Fibroblast of mammary gland (primary cell): ENCODE measurements at places on chromosomes 4 and X.

DNA sequence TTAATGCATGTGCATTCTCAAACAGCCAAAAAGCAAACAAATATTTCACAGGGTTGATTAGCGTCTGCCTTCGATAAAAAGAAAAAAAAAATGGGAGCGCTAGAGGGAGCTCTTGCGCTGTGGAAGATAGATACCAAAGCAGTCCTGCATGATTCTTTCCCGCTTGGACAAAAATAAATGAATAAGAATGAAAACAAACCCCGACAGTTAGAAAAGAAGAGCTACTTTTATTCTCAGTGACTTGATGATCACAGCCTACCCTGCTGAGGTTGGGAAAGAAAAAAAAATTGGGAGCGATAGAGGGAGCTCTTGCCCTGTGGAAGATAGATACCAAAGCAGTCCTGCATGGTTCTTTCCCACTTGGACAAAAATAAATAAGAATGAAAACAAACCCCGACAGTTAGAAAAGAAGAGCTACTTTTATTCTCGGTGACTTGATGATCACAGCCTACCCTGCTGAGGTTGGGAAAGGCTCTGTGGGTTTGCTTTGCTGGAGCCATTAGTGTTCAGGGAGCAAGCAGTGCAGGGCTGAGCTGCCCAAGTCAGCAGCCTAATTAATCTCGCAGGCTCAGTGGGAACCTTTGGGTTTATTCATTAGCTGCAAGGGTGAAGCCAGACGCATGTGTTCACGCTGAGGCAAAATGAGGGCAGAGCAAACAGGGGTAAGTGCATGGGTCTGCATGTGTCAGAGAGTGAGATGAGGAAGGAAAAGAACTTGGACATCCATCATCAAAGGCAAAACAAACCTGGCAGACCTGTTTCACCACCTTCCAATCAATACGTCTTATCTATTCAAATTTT, 249.3 kb upstream of the PRKX start:
- peak; percentile 22 for DNase-seq

DNA sequence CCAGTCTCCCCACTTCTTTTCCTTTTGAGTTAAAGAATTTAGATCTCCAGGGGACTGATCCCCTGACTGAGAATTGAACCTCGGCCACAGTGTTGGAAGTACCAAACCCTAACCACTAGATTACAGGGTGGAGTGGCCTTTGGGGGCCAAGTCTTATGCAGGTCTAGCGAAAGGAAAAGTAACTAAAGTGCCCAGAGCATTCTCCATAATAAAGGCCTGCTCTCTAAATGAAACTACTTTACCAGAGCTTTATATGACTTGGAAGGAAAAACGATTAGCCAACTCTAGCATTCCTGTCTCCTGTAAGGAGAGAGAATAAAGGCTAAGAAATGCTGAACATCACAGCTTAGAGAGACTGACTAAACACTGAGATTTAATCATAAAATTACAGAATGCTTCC, 788.0 kb downstream of the C4orf33 start:
- no peak for DNase-seq

DNA sequence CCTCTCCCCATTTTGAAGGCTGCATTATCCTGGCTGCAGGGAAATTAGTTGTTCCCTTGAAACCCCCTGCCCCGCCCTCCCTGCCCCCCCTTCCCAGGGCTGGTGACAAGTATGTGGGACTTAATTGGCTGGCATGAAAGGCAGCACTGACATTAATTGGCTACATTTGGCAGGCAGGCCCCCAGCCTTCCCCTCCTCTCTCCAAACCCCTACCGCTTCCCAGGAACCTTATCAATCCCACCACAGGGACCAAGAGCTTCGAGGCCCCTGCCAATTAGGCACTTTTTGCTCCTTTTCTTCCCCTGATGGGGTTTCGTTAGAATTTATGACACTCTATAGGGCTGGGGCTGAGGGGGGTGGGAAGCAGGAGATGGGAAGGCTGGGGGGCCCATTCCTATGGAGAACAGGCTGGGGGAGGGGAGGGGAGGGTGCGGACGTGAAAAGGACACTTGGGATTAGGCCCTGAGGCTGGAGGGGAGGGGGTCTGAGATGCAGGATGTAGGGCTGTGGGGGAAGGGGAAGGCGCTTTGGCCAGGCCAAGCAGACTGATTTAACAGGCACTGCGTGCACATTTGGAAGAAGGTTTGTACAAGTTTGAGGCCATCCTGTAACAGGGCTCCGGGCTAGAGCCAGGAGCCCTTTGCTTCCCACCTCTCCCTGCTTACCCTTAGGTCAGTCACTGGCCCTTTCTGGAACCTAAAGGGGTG, 52.2 kb downstream of the EFNB1 start:
- no peak for DNase-seq

- peak; percentile 27 for DNase-seq
Observed at GRCh38 chrX:57930051-57930450, 19.8 kb upstream of the ZXDA start.

GRCh38 chrX:19739683-19740082, 147.7 kb downstream of the SH3KBP1 start:
- DNase-seq, result peak; percentile 83

DNA sequence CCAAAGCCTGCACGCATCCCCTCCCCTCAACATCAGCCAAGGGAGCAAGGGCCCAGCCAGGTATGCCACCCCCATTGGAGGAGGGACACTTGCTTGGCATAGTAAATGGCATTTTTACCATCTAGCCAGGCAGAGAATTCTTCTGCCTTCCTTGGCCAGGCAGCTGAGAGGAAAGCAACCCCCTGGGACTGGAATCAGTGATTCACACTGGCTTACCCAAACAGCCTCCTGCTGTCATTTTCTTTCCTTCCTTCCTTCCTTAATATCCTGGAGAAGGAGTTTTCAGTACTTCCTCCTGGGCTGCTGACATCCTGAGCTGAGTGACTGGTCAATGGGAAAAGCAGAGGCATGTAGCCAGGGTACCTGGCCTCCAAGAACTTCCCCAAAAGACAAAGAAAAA, 28.6 kb upstream of the KIAA1210 start:
- DNase-seq, result peak; percentile 36

GRCh38 chr4:86974551-86974994, 39.8 kb downstream of the AFF1 start:
- no peak for DNase-seq

- peak; percentile 85 for DNase-seq
Observed at GRCh38 chrX:123424546-123424945, 240.5 kb downstream of the GRIA3 start.
